ENCODE measurements at places on chromosomes 12 and 14.

DNA sequence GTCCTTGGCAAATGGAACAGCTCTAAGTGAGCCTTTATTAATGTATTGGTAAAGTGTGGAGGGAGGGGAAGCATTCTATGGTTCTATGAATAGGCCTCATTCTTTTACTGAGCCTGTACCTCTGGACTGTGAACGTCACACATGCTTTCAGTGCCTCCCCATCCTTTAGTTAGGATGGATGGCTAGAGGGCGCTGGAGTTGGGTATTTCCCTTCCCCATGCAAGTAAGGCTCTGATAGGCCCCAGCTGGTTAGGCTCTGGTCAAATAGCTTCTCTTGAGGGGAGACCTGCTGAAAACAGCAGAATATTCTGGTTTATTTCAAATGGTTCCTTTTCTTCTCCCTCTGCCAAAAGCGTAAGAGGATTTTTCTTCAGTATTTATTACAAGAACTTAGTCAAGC, 860.9 kb upstream of the MDGA2 start:
- DNase-seq, result no peak

- no peak for DNase-seq
Observed at GRCh38 chr14:86525673-86526072, 995.7 kb downstream of the FLRT2 start.

- DNase-seq, result peak; percentile 5
Observed at GRCh38 chr14:26730929-26731618, 133.2 kb upstream of the NOVA1 start.

DNA sequence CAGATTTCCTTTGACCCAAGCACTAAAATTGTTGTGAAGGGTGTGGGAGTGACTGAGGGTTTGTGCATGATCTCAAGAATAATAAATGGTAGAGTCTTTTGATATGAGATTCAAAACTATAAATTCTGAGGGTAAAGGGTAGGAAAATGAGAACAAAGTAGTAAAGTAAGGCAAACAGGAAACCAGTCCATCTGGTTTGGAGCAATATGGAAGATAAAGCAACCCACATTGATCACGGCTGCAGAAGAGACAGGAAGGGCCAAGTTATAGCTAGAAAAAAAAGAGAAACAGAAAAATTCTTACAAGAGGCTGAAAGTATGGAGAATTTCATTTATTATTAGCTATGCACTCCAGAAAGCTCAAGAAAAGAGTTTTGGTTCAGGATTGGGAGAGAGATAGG, 4.6 kb upstream of the SLCO1B3 start:
- DNase-seq, result no peak

GRCh38 chr14:52333108-52333507, 19.0 kb downstream of the PTGER2 start:
- no peak for DNase-seq

DNA sequence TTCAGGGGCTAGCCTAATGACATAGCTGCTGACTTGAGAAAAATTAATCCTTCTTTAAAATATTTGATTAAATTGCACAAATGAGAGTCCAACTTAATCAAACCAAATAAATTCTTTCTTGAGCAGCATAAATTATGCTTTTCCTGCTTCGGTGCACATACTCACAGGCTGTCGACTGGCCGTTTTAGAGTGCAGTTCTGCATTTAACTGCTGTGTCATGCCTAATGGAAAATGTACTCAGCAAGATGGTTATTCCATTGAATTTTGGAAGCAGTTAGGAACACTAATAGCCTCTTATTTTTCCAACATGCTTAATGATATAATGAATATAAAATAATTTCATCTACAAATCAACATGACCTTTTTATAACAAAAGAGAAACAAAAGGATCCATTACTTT, 266.1 kb upstream of the LRIG3 start:
- no peak for DNase-seq

- DNase-seq, result no peak
Observed at GRCh38 chr12:52182898-52183543, 8.8 kb downstream of the KRT80 start.

GRCh38 chr14:21019366-21019765, 5.5 kb downstream of the NDRG2 start:
- DNase-seq, result no peak

Data from AG08396 (cell line).